Stimulated activated CD4-positive, alpha-beta T cell treated with anti-CD3 and anti-CD28 coated beads, Interleukin-12 subunit alpha, Interleukin-12 subunit beta, amount 100 ng/mL, for 48 hours (primary cell): ENCODE measurements at places on chromosomes 5 and 9.
A peak's percentile ranks its signal among the peaks of the same experiment; 100 is the strongest.

DNA sequence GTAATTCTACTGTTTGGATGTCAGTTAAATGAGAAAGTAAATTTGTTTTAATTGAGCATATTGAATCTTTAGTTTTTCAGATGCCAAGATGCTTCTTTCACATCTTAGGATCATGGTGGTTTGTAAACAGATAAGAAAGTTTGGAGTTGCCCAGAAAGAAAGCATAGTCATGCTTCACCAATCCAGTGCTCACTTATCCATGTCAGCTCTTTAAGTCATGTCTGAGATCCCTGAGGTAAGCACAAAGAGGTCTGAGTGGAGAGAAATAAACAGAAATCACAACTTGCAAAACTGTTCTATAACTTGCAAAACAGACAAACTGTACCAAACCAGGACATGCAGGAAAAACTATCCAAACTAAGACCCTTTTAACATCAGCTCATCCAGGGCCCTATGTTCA lies 87.7 kb downstream of the OSTF1 start:
- DNase-seq = no peak

GRCh38 chr9:73775757-73776156 lies 624.1 kb downstream of the ANXA1 start:
- no peak for DNase-seq

GRCh38 chr5:143636931-143637528 lies 174.9 kb upstream of the HMHB1 start:
- DNase-seq = no peak

DNA sequence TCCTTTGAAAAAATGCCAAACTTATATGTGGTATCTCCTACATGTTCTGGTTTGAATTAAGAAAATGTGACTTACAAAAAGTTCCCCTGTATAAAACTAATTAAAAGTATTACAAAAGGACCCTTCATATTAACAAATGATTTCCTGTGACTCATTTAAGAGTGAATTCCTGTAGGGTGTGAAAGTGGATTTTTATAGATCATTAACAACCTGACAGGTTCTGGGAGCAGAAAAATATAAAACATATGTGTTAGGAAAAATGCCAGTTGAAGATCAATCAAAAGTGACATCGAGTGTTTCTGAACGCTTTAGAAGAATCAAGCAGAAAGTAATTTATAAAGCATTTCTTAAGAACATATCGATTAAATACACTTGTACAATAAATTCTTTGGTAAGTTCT lies 35.5 kb downstream of the CAMK4 start:
- no peak for DNase-seq

GRCh38 chr5:35852084-35852734 lies 4.5 kb upstream of the IL7R start:
- no peak for DNase-seq

DNA sequence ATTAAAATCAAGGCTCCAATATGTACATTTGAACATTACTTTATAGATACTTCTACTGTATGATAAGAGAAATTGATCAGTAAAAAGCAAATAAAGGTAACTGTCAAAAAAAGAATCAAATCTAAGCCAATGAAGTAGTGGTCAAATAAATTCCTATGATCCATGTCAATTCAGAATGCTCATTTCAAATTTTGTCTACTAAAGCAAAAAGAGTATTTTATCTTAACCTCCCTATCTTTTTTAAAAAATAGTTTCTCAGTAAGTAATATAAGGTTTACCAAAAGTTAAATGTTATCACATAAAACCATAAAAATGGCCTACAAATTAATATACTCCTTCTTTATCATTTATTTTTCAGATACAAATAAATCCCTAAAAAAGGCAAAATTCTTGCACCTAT lies 165.9 kb downstream of the AGTPBP1 start:
- DNase-seq = no peak

DNA sequence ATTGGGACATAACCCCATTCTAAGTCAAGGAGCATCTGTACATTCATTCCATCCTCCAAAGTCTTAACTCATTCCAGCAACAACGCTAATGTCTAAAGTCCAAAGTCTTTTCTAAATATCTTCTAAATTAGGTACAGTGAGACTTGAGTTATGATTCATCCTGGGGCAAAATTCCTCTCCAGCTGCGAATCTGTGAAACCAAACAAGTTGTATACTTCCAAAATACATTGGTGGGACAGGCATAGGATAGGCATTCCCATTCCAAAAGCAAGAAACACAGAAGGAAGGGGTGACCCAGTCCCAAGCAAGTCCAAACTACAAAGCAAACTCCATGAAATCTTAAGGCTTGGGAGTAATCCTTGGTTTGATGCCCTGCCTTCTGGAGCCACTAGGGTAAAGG lies 97.6 kb upstream of the FANCC start:
- no peak for DNase-seq

- DNase-seq = no peak
Measured at GRCh38 chr5:63245271-63245670, 666.7 kb downstream of the LRRC70 start.

DNA sequence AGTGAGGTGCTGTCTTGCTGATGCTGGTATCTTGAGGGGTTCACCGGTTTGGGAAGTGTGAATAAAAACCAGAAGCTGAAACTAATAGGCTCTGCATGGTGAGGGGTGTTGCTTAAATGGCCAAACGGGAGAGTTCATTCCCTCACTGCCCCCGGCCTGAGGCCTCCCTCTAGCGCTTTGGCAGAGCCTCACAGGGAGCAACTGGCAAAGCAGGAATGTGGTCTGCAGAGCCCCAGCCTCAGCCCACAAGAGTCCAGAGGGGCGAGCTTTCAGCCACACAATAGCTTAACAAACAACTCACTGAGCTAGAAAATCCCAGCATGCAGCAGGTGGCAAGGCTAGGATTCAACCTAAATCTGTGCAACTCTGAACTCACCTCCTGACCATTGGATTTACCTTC lies 234.8 kb downstream of the MED10 start:
- no peak for DNase-seq

DNA sequence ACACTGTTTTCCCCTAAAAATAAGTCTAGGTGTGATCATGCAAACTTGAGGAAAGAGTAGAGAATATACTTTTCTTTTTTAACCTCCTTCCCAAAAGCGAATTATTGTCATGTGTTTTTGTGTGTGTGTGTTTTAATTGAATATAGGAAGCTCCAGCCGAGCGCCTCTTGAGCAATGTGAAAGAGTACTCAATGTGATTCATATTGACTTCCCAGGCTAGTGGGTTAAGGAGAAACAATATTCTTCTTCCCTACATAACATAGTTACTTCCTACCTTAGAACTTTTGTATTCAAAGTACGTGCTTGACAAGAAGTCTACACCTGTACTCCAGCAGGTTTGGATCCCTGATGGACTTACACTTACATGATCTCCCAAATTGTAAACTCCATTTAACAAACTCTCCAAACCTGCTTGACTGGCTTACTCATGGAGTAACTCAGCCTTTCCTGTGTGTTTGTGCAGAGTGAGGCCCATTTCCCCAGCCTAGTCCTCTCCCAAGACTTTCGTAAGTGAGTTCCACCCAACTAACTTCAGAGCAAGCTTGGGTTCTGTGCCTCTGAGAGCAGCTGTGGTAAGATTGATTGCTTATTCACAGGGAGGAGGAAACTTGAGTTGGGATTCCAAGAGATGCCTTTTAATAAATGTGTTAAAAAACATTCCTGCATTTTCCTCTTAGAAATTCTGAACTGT lies 9.3 kb downstream of the SLC28A3 start:
- DNase-seq = no peak

DNA sequence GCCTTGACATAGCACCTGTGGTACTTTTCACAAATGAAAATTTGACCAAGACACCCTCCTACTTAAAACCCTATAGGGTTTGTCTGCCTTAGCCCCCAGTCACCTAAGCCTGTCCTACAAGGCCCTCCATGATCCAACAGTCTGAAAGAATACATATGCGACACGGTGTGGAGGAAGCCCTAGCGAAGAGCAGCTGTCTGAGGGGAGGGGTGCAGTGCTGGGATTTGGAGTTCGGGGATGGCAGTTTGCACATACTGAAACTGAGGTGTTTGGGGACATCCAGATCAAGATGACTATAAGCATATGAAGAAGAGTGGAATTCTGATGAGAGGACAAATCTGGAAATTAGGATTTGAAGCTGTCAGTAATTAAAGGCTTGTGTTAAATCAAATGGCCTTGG lies 7.2 kb upstream of the MYORG start:
- no peak for DNase-seq

DNA sequence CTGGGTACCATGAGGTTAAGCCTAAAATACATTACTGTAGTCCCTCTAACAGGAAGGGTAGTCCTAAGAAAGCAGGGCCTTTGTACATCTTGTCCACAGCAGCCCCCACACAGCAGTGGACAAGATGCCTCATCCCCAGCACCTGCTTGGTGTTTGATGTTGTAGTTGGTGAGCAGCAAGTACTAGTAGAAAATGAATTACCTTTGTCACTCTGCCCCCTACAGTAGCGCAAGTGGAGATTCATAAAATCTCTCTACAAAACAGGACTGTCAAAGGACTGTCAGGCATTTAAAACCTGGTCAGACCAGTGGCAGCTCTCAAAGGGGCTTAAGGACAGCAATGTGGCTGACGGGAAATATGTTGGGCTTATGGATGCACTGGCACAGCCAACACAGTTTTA lies 122.5 kb downstream of the TMEM174 start:
- no peak for DNase-seq

DNA sequence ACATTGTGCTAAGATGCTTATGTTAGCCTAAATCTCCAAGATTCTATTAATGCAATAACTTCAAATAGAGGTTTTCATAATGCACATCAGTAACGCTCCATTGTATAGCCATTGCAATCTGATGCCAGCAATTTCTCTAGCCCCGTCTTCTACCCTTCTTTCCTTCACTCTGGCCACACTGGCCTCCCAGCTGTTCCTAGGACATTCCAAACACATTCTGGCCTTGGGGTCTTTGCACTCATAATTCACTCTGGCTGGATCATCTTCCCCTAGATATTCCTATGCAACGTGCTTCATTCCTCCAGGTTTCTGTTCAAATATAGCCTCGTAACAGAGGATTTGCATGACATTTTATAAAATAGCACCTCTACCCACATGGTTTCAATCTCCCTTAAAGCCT lies 23.3 kb downstream of the FAM81B start:
- no peak for DNase-seq

DNA sequence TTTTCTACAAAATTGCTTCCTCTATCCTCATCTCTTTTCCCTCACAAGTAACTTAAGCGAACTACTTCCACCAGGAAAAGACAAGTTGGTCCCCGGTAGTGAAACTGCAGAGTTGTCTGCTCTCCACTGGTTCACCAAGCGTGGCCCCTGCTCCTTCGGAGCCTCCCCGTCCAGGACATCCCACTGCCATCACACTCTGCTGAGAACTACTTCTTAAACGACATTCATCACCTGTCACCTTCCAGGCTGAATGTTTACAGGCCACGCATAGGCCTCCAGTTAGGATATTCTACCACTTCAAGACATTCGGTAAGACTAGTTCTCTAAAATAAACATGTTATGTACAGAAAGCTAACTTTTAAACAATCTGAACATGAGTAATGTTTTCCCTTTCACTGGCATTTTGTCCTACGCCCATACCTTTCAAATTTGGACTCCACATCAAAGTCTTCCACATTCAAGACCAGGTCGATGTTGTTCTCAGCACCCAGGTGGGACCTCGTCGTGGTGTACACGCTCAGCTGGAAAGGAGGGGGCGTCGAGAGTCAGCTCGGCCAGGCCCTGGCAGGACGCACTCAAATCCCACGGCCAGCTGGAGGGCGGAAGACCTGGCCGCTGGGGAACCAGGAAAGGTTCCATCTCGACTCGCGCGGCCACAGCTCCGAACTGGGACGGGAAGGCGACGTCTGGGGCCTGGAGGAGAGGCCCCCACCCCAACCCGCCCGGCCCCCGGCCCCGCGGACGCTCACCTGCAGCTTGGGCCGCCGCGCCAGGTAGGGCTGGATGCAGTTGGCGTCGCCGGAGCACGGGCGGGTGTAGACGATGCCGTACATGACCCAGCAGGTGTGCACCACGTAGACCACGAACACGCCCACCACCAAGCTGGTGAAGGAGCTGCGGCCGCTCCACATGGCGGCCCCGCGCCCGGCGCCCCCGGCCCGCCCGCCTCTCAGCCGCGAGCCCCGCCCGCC lies 683 bp downstream of the CLPTM1L start:
- DNase-seq = no peak

DNA sequence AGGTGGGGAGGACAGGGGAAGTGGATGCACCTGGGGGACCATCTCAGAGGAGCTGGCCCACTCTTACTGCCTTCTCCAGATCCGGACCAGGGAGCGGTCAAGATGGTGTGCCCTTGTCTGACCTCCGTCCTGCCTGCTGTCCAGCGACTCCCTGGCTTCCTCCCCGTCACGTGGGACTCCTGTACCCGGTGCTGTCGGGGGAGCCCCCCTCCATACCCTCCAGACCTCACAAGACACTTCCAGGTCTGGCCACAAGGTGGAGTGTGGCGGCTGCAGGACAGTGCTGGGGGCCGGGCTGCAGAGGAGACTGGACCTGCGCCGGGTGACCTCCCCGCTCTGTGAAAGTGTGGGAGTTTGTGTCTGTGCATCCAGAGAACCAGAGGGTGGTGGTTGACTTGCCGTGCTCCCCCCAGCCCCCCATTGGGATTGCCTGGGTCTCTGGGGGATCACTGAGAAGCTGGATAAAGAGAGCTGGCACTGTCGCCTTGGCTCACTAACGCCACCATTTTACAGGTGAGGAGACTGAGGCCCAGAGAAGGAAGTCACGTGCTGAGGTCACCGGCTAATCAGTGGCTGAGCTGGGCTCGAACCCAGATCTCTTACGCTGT lies 1.9 kb upstream of the CRB2 start:
- DNase-seq = peak; percentile 58

GRCh38 chr9:8718121-8718725 lies 918.6 kb upstream of the DMAC1 start:
- DNase-seq = no peak

- no peak for DNase-seq
Measured at GRCh38 chr5:88583471-88583870, 299.5 kb downstream of the MEF2C start.

DNA sequence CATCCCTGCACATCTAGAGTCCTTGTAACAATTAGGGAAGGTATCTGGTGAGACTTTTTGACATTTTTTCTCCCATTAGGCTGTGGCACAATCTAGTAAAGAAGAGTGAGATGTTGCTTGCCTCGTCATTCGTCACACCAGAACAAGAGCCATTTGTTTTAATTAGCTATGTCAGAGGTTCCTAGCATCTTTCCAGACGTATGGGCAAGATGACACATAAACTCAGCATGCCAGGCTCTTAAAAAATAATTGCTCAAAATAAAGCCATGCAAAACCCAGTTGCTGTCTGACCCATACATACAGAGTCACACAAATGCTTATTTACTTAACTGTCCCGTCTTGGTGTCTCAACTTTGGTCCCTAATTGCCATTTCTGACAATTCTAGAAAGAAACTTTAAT lies 125.9 kb downstream of the TRPM3 start:
- no peak for DNase-seq
